ENCODE measurements at places on chromosomes 3 and 15. TPM values are rescaled to one million over a fixed set of nuclear protein-coding genes. Genes with fewer than 3 reads are reported as not detected.

WDR93 gene
- total RNA-seq = not detected

PLCL2 gene
- 23.0 TPM for total RNA-seq

DNA sequence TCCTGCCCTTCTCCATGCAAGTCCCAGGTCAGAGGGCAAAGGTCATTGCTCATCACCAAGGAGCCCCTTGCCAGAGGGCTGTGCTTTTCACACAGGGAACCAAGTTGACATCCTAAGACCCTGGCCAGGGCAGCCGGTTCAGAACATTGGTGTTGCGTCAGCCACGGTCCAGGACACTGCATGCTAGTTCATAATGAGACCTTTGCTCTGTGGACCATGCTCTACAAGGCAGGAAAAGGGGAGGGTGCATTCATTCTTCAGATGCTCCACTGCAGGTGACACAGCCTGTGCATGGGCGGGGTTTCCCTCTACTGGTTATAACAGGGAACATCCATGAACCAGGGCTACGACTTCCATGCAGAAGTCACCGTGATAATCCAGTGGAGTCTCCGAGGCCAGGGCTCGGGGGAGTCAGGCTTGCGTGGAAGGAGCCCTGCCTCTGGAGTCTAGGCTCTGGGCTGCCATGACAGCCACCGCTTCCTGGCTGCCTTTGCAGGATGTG, 81.6 kb downstream of the OCA2 start:
- DNase-seq = no peak

DNA sequence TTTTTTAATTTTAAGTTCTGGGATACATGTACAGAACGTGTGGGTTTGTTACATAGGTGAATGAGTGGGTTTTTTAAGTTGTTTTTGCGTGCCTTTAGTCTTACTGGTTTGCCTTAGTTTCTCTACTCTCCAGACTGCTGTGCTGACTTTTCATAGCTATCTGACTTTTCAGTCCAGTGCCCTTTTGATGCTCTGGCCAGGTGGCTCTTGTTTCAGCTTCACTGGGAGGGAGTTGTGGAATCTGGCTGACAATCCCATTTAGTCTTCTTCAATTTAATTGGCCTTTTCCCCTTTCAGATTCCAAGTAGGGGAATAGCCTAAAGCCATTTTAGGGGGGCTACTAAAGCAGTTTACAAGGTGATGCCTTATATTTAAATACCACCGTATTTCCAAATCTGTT, 30.1 kb downstream of the FNDC3B start:
- no peak for DNase-seq

PRRT3 gene
- total RNA-seq = 0.95 TPM

ALDH1A3 gene
- 11.2 TPM for total RNA-seq

- DNase-seq = no peak
Observed at GRCh38 chr3:156674911-156675829, 780 bp downstream of the TIPARP start.

FAM43A gene
- total RNA-seq = 22.4 TPM

CPEB1 gene
- total RNA-seq = 4.7 TPM

- DNase-seq = no peak
Observed at GRCh38 chr3:120369037-120369467, 19.9 kb upstream of the LRRC58 start.

FBXW12 gene
- total RNA-seq = 0.32 TPM

SLC51B gene
- not detected for total RNA-seq

AADACL2 gene
- total RNA-seq = 0.48 TPM

MNS1 gene
- total RNA-seq = 7.1 TPM

GRCh38 chr15:79673416-79674123, 223.2 kb downstream of the MTHFS start:
- DNase-seq = no peak

DNA sequence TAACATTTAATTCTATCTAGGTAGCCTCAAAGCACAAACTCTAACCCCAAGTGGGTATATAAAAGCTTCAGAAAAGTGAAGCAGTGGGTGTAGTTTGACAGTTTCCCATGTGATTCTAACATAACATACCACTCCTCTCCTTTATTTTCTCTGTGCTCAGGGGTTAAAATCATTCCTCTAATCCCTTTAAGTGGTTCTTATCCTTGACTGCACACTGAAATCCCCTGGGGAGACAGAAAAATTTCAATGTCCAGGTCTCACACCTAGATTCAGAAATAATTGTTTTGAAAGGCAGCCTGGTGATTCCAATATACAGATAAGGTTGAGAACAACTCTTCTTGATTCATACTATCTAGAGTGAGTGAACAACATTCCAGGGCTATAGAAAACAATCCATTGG, 986.4 kb downstream of the ROBO1 start:
- DNase-seq = no peak

DNA sequence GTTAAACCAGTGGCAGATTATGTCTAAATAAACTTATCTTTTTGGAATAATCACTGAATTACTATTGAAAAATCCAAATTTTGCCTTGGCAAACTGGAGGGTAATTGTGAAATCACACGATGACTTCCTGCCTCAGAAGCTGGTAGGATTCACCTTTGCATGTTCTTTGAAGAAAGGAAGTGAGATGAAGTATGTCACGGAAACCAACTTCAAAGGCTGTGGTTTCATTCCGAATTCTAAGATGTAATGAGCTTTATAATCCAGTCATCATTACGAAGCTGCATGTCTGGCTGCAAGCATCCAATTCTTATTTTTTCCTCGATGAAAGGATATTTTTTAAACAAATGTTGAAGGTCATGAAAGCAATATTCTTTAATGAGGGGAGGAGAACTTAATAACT, 15.0 kb upstream of the ZBED2 start:
- no peak for DNase-seq

DNA sequence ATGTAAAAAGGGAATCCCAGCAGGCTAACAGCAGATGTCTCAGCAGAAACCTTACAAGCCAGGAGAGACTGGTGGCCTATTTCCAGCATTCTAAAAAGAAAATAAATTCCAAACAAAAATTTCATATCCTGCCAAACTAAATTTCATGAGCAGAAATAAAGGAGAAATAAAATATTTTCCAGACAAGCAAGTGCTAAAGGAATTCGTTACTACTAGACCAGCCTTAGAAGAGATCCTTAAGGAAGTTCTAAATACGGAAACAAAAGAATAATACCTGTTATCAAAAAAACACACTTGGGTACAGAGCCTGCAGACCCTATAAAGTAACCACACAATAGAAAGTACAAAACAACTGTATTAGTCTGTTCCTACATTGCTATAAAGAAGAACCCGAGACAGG, 41.4 kb downstream of the HDGFL3 start:
- DNase-seq = no peak

GRCh38 chr3:115040673-115041286, 106.3 kb downstream of the ZBTB20 start:
- DNase-seq = no peak

MORC1 gene
- total RNA-seq = 0.90 TPM

DNA sequence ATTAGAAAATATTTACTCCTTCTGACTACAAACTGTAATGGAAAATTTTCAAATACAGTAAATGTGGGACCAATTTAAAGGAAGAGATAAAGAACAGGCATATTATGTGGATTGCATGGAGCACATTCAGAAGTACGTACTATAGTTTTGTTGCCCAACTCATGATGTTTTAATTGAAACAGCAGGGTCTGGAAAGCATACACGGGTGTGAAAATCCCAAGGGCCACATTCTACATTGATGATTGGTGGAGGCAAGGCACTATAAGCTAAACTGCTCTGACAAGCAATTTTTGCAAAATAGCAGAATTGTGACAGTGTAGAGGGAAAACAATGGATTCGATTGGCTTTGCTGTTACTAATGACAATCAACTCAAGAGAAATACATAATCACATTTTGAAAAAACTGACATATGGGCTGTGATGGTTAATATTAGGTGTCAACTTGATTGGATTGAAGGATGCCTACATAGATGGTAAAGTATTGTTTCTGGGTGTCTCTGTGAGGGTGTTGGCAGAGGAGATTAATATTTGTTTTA, 458.6 kb downstream of the PYDC2 start:
- no peak for DNase-seq

GRCh38 chr3:125245521-125245920, 33.0 kb upstream of the SLC12A8 start:
- DNase-seq = no peak
